ENCODE measurements at places on chromosomes 4 and X.

DNA sequence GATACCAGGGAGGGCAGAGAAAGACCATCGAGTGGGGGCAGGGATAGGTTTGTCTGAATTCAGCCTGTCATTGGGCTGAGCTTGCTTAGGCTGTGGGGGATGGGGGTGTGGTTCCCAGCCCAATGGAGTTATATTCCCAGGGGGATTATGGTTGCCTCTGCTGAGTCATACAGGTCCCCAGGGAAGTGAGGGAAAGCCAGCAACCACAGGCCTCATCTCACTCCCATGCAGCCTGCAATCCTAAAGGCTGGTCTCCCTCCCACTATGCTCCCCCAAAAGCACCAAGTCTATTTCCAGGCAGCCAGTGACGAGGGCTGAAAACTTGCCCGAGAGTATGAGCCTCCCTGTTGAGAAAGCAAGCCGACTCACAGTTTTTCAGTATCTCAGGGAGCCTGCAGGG, 39.3 kb downstream of the AFM start:
- no peak for DNase-seq

DNA sequence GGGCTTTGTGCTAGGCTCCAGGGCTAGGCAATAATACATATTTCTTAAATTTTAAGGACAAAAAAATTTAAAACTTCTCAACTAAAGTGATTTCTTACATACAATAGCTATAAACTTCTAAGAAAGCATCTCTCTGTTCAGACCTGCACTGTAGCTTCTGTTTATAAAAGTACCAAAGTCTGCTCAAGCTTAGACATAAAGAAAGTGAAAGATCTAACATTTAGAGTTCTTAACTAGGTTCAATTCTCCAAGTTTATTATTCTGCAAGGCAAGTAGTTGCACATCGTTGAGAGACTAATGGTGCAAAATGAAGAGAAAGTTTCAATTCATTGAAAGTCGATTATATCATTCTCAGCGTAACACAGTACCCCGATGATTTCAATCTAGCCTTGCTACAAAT, 857.4 kb upstream of the HTR2C start:
- no peak for DNase-seq

DNA sequence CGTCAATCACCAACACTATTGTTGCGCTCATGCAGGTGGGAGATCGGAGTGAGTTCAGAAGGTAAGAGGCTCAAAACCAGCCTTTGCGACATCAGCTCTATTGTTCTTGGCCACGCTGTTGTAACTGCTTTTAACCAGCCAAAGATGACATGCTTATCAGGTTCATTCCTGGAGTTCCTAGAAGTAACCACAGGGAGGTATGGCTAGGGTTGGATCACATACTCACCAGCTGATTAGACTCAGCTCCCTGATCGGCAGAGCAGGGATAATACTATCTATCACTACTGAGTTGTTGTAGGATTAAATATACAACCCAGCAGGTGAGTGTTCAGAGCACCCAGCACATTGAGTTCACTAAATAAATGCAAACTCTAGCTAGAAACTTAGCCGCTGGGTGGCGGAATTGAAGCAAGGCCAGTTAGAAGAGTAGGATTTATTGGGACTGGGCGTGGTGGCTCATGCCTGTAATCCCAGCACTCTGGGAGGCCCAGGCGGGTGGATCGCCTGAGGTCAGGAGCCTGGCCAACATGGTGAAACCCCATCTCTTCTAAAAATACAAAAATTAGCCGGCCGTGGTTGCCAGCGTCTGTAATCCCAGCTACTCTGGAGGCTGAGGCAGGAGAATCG, 12.4 kb downstream of the SLC34A2 start:
- DNase-seq = no peak

- no peak for DNase-seq
Observed at GRCh38 chrX:1661048-1661921, 46.4 kb downstream of the ASMT start.

DNA sequence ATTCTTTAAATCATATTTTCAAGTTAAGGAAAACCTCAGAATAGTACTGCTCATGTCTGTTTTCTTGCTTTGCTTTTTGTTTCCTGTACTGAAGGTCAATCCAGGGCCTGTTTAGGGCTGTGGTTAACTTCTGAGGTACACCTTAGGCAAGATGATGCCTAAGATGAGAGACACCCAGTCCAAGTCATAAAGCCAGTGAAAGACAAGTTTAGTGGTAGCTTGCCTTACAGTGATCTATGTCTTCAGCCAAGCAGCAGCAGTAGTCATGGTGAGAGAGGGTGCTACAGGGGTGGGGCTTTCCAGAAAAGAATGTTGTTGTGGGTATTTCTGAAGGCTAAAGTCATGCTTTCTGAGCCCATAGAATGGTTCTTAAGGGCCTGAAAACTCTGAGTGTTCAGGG, 173.7 kb downstream of the VSIG4 start:
- no peak for DNase-seq

DNA sequence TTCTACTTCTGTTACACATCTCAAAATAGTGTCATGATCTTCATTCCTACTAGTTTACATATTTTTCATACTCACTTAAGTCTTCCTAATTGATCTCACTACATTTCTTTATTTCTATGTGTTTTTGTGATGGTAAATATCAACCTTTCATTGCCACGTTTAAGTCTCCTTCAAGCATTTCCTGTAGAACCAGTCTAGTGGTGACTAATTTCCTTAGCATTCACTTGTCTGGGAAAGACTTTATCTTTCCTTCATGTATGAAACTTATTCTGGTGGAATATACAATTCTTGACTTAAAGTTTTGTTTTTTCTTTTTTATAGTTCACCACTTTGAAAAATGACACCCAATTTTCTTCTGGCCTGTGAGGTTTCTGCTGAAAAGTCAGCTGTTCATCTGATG, 181.4 kb upstream of the NEIL3 start:
- DNase-seq = no peak

DNA sequence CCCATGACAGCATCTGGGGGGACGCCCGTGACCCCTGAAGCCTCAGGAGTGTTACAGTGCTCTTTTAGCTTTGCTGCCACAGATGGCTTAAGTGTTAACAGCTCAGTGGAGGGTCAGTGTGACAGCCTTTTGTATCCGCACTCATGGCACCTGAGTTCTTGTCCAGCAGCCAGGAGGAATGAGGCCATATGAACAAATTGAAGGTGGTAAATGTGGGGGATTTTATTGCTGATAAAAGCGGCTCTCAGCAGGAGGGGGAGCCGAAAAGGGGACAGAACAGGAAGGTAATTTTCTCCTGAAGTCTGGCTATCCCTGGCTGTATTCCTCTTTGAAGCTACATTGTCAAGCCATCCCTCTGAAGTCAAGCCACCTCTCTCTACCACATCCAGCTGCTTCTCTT, 441.0 kb downstream of the RAPGEF2 start:
- no peak for DNase-seq

DNA sequence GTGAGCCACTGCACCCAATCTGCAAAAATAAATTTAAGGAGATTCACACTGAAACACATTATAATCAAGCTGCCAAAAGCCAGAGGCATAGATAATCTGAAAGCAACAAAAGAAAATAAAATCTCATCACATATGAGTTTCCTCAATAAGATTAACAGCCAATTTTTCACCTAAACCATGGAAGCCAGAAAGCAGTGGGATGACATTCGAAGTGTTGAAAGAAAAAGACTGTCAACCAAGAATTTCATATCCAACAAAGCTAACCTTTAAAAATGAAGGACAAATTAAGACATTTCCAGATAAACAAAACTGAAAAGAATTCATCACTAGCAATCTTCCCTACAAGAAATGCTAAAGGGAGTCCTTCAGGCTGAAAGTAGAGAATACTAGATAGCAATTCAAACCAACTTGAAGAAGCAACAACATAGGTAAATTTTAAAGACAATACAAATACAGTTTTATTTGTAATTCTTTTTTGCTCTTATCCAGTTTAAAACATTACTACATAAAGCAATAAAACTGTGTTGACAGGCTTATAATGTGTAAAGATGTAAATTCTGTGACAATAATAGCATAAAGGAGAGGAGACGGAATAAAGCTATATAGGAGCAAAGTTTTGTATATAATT, 23.1 kb upstream of the KLHL8 start:
- DNase-seq = no peak

- no peak for DNase-seq
Observed at GRCh38 chr4:57575426-57575825, 465.2 kb upstream of the IGFBP7 start.

DNA sequence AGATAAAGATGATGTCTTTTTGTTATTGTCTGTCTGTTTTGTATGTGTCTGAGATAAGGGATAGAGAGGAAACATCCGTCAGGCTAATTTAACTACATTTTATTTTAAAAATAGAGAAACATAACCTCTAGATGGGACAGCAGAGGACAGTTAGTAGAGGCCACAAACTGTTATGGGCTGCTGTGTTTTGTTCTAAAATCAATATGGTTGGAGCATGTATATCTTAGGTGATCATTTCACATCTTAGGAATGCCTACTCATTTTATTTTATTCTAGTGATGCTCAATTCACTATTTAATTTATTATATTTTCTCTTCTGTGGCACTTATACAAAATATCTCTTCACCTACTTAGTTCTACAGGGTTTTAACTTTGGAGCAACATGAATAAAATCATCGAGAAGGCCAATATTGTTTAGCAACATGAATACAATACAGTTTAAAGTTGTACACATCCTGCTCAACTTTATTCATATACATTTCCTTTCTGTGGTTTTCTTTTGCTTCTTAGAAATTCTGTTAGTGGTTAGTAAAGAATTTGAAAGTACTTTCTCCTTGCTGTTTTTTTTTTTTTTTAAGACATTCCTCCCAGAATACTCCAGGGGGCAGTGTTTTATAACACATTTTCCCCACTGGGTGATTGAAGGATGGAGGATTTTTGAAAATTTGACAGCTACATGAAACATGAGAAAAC, 392.9 kb downstream of the UNC5C start:
- DNase-seq = no peak

GRCh38 chrX:134172588-134173259, 64.3 kb upstream of the CCDC160 start:
- peak; percentile 8 for DNase-seq

DNA sequence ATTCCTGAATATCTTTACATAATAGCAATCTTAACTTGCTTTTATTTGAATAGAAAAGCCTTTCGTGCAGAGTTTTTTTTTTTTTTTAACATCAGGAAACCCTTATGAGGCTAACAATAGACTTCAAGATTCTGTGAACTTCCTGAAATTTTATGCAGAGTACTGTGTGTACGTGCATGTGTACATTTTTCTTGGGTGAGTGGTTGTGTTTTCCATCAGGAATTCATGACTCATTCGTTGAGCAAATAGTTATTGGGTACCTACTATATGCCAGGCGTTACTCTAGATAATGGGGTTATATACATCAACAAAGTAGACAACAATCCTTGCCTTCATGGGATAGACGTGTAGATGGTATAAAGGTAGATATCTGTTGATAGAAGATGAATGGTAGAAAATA, 59.1 kb downstream of the MRPL1 start:
- DNase-seq = no peak

- no peak for DNase-seq
Observed at GRCh38 chrX:80816051-80816450, 6.4 kb upstream of the BRWD3 start.

GRCh38 chr4:66842026-66842723, 703.1 kb downstream of the CENPC start:
- no peak for DNase-seq

DNA sequence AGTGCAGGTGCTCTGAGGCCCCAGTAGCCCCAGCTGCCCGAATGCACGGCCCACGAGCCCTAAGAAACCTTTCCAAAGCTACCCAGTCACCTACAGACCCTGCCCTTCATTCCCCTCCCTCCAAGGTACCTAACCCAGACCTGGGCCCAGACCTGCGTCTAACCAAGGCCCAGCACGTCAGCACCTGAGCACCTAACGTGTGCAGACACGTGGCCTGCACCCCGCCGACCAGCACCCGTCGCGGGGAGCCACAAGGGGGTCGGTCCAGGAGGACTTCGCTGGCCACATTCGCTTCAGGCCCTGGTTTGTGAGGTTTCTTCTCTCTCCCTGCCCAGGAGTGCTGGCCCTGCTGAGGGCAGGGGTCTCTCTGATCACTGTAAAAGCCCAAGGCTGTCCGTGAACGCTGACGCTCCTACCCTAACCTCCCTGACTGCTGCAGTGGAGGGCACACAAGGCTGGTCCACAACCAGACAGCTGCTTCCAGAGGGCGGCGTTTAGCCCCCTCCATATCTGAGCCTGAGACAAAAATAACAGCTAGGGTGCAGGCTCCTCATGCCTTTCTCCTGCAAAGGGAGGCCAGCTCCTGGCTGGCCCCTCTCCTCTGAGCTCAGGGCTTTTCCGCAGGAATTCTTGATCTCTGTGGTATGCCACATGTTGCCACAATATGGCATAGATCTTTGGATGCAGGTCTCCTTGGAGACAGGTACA, 31.8 kb downstream of the WDR1 start:
- no peak for DNase-seq

GRCh38 chr4:159204566-159204965, 101.7 kb downstream of the RAPGEF2 start:
- DNase-seq = no peak

GRCh38 chr4:19010761-19011160, 989.2 kb upstream of the LCORL start:
- no peak for DNase-seq

DNA sequence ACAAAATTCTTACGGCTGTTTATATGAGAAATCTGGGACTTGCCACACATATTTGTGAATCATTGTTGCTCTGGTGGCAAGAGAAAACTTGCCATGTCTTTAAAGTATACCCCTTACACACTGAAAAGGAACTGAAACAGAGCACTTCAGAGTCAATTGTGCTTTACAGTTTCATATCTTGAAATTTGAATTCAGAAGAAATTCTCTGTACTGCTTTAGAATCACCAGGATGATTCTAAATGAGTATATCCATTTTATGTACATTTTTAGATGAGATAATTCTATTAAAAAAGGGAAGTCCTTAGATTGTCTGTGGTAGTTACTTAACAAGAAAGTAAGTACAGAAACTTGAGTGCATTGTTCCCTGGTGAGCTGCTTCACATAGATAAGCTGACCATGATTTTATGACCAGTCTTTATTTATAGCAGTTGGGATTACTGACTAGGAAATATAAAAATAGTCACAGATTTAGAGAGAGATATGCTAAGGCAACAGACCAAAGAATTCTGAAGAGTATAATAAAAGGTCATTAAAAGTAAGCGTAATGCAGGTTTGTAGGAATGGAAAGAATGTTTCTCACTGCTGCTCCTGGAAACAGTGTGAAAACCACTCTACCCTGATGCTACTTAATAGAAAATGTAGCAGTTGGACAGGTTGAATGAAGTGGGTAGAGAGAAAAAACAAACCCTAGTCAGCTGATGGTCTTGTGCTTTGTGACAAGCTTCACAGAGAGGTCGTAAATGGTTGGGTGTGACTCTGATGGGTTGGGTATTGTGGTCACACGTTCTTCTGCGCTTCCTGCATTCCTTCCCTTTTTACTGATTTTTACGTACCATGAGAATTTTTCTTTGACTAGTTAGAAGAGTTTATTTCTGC, 41.0 kb downstream of the FNIP2 start:
- no peak for DNase-seq

GRCh38 chr4:153228512-153229140, 24.4 kb downstream of the TRIM2 start:
- DNase-seq = no peak

DNA sequence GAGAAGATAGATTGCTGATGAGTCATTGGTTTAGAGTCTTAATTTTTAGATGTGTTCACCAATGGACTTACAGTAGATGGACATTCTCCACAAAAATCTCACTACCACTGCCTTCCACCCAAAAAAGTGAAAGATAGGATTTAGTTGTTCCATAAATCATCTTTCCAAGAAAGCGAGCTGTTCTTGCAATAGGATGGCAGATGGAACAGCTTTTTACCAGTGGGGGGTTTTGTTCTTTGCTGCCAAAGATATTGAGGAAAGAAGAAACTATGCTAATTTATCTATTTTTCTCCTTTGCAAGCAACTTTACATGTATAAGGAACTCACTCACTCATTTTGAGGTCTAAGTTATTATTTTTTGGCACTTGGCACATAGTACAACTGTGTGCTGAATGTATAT, 109.5 kb downstream of the ADGRL3 start:
- no peak for DNase-seq

All from nucleus accumbens (tissue), 56 donors.